ENCODE measurements at places on chromosomes 2 and 18.
A peak's percentile ranks its signal among the peaks of the same experiment; 100 is the strongest.

DNA sequence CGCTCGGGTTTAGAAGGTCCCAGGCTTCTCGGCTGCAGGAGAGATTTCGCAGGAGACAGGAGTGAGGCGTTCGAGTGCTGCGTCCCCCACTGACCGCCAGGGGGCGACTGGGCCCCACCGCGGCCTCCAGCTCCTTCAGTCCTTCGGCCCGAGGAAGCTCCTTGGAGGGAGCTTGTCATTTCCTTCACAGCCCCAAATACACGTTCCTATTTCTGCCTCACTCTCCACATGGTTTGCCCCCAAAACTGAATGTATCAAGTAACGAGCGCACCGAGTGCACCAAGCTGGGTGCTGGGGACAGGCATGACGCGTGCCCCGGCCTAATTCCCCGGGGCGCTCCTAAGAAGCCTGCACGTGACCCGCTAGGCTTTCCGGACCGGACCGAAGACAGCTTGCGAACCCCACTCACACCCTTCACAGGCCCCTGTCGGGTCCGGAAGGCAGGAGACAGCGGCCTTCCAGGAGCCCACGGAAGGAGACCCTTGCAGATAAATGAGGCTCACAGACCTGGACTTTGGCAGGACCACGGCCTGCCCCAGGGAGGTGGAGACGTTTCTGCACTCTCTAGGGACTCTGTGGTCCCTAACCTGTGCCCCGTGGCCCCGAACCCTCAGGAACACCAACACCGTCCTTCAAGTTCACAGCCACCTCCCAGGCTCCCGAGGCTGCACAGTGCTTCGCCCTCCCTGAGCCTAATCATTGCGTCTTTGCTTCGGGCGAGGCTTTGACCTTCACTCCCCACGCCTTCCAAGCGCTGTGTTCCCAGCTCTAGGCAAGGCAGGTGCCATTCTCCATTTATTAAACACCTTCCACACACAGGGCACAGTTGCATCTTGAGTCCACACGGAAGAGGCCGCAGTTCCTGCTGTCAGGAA is 13.0 kb upstream of the FAHD2A start:
- peak; percentile 56 for DNase-seq

DNA sequence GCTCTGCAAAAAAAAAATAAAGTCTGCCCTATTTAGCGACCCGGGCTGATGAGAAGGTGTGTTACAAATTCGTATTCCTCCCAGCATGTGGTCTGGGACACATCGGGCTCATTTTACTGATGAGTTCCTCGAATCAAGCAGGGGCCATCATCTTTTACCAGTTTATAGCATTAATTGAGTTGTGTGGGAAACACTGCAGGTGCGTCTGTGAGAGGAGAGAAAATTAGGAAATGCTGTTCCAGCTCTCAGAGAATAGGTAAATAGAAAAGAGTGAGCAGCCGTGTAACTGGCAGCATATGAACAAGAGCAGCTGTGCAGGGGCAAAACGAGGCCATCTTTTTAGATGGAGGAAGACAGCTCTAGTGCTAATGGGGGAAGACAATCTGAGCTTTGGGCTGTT is 216.7 kb downstream of the SETBP1 start:
- no peak for DNase-seq

GRCh38 chr2:168054657-168055056 is 192.7 kb downstream of the STK39 start:
- no peak for DNase-seq

DNA sequence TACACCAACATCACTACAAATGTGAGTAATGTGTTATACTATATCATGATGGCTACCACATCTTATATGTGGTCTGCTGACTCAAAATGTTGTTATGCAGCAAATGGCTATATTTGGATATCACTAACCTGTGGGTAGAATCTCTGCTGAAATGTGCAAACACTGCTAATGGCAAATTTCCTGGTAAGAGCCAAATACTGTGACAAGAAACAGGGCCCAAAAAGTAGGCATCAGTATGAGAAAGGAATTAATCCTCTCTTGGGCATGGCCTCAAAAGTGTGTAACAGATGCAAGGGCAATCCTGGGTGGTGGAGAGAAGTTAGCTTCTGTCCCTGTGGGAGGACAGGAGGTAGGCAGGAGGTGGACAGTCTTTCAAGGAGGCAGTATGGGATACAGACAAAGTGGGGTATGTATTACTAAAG is 13.3 kb downstream of the ATF2 start:
- DNase-seq, result peak; percentile 77

DNA sequence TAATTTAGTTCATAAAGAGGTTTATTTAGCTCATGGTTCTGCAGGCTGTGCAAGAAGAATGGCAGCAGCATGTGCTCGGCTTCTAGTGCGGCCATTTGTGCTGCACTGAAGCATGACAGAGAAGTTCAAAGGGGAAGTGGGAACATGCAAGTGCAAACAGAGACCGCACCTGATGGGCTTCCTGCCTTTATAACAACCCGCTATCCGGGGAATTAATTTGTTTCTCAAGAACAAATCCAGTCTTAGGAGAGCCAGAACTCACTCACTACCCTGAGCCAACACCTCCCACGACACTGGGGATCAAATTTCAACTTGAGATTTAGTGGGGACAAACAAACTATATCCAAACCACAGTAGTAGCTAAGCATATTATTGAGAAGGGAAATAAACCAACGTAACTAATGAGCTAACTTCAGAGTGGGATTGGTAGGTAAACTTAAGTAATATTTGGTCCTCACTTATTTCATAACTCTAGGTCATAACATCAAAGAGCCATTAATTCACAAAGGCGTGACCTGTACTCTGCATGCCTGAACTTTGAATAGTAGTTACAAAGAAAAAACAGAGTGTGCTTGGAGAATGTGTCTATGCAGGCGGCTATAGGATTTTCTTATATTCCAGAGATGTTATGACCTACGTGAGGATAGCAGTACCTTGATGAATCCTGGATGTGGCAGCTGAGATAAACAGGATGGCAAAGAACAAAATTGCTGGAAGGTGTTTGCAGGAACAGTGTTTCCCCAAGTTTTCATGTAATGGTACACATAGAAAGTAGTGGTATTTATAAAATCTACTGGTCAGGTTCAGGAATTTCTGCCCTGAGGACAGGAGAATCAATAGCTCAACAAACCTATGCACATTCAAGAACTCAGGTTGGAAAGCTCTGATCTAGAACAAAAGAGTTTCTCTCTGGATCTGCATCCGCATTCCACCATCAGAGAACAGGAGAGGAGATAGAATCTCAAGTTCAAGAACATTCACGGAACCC is 845.9 kb upstream of the ID2 start:
- DNase-seq, result peak; percentile 22

DNA sequence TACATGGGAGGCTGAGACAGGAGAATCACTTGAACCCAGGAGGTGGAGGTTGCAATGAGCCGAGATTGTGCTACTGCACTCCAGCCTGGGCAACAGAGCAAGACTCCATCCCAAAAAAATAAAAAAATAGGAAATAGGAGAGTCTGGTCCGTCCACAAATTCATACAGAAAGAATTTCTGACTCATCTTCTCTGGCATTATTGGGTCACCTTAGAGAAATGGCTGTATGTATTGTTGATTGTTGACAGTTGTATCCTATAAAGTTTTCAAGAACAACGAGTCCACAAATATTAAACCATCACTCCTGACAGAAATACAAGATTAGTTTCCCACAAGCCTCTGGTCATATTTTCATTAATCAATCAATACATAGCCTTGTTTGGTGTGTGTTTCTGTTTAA is 20.4 kb downstream of the RBM43 start:
- no peak for DNase-seq

- peak; percentile 83 for DNase-seq
Observed at GRCh38 chr18:12011957-12012549, 30.7 kb downstream of the IMPA2 start.

DNA sequence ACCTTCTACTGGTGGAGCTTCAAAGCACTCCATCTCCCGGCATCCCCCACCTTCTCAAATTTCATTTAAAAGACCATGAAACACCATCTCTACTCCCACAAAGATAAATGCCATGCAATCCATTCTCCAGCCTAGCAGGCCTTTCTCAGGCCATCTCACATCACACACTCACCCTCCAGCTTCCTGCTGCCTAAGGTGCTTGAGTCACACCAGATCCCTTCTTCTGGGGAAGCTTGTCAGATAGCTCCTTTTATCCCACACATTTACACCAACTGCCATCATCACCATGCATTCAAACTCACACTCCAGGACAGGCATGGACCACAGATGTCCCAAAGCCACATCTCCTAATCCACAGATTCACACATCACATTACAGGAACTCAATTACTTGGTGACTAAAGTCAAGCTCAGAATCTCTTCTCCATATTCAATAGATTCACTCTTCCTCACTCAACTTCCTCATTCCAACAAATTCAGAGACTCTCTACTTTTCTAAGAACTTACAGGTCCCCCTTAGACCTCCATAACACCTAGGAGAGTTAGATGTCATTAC is 292.5 kb downstream of the TNS1 start:
- no peak for DNase-seq

- DNase-seq, result peak; percentile 68
Observed at GRCh38 chr18:67733088-67733487, 216.6 kb upstream of the DSEL start.

- no peak for DNase-seq
Observed at GRCh38 chr18:11577271-11578112, 31.9 kb upstream of the SLC35G4 start.

DNA sequence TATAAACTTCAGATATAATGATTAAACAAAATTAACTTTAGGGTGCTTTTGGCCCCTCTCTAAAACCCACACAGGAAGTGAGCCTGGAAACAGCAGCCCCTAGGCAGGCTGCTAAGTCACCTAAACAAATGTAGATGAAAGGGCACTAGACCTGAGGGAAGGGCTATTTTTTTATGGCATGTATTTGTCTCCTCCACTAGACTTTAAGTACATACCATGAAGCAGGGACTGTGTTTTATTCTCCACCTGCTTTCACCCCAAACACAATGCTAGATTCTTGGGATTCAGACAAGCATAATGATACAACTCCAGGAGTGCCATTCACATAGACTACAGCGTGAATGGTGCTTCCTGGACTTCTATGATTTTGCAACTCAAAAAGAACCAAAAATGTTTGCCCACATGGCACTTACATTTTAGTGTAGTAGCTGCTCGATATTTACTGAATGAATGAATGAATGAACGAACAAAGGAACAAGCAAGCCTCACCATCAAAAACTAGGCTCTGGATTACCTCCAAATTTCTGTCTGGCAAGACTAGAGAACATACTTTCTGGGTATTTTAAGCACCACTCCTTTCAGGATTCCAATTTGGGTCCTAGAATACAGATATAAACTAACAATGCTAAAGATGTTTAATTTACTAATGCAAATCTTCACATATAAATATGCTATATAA is 10.1 kb downstream of the ATAD2B start:
- peak; percentile 4 for DNase-seq

DNA sequence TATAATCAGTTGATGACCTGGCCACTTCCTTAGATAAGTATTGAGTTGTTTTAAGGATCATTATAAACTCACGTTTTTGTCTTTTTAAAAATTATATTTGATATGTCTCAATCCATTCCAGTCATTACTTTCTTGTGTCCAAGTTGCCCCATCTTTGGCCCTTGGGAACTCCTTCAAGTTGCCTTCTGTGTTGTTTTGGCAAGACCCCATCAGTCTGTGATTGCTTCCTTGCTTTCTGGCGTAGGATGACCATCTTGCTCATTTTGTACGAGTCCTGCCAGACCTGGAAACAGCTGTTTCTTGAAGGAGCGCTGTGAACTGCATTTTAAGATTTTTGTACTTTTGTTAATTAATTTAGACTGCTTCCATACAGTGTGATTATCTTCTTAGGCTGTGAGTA is 68.9 kb upstream of the ITM2C start:
- no peak for DNase-seq

GRCh38 chr2:97747716-97748115 is 34.3 kb downstream of the ZAP70 start:
- DNase-seq, result peak; percentile 36

DNA sequence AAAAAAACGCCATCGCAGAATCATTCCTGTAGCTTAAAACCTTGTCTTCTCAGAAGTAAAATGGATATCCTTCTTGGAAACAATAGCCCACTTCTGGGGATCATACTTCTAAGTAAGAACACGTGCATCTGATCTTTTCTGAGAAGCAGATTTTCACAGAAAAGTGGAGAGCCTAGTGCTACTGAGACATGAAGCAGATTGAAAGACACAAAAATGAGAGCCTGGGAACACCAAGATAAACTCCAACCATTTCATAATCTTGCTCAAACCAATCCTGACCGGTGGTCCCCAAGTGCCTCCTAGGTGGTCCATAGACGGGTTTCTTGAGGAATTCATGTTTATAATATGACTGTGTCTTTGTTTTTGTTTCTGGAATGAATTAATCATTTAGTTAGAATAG is 191.2 kb downstream of the IRS1 start:
- DNase-seq, result no peak

DNA sequence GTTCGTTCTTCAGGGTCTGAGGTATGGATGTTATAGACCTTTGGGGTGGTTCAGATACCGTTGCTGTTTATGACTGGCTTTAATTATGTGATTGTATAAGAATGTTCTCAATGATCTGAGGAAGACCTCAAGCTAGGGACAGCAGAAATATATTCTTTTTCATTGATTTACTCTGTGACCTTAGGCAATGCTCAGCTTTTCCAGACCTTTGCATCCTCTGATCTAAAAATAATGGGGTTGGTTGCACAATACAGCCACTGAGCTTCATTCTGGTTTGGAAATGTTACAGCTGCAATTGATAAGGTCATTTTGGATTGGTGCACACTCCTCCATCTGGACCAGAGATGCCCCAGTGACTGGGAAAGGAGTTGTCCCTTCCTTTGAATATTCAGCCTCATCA is 17.2 kb upstream of the CABYR start:
- no peak for DNase-seq

GRCh38 chr2:161250864-161251436 is 57.3 kb upstream of the PSMD14 start:
- peak; percentile 40 for DNase-seq

DNA sequence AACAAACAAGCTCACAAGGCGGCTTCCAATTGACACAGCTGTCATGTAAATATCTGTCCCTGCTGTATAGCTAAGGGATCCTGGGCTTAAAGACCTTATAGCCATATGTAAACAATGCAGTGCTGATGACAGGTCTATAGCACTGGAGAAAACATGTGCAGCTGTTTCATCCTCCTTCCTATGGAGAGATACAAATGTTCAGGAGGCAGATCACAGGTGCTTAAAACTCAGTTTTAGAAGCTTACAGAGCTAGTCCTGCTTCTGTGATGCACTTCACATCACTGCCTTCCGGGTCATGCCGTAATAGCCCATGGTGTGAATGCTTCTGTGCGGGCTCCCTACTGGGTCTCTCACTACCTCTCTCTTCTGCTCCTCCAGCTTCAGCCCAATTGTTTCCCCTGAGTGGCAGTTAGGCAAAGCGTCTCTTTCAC is 262.4 kb upstream of the CHST9 start:
- DNase-seq, result no peak

DNA sequence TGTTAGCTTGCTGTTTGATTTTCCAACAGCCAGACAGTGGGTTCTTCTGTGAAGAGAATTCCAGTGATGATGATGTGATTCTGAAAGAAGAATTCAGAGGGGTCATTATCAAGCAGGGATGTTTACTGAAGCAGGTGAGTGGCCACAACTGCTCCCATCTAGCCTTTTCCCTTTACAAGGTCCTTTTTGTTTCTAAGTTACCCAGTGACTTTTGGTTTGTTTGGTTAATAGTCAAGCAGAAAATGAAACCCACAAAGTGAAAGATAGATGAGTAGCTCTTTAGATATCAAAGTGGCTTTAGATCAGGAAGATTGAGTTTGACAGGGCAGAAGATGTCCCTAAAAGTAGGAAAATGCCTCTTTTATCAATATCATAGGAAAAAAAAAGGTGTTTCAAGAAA is 23.3 kb downstream of the PLEK start:
- no peak for DNase-seq

Measured in astrocyte of the spinal cord (primary cell).